ENCODE measurements at places on chromosomes 11 and 22.

GRCh38 chr11:120106354-120107150 is 31.4 kb downstream of the TRIM29 start:
- no peak for DNase-seq

- DNase-seq = no peak
Observed at GRCh38 chr11:126476266-126476924, 120.9 kb downstream of the ST3GAL4 start.

DNA sequence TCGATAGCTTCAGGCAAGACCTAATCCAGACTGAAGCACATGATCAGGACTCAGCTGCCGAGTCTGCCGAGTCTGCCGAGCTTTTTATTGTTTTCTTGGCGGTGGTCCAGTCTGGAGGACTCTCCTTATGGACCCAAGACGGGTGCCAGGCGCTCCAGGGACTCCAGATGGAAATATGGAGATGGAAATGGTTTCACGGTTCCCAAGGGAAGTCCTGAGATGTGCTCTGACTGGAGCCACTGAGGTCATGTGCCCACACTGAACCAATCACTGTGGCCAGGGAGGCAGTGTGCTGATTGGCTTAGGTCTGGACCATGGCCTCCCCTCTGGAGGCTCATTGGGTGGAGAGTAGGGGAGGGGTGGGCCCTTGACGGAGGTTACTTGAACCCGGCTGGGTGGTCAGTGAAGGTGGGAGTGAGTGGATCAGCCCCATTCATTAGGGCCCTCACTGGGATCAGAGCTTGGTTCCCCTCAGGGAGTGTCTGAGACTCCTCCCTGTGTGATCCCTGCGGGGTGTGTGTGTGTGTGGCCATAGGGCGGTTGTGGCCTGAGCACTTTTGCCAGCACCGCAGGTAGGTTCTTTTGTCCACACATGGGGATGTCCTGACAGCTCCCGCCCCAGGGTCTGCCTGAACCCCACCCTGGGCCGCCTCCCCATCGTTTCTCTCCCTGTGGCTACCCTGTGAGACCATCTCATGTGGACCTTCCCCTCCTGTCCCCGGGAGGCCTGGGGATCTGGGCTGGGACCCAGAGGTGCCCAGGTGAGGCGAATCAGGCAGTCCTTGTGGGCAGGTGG is 14.0 kb downstream of the RPS6KA4 start:
- no peak for DNase-seq

DNA sequence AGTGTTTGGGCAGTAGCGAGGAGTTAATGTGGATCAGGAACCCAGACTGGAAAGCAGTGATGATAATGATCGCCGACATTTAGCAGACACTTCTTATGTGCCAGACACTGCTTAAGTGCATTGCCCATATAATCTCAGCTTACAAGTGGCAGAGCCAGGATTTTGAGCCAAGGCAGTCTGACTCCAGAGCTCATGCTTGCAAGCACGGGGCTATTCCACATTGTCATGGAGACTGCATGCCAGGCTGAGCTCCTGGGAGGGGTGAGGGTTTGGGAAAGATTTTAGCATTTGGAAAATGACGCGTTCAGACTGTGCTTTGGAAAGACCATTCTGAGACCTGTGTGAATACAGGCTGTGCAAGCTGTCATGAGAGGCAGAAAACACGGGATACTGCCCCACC is 302.7 kb downstream of the DDX10 start:
- DNase-seq = no peak

GRCh38 chr11:75792997-75793800 is 21.8 kb upstream of the UVRAG start:
- DNase-seq = no peak

- DNase-seq = no peak
Observed at GRCh38 chr22:22558071-22558971, 744 bp downstream of the PRAME start.

GRCh38 chr11:106242718-106243415 is 165.4 kb downstream of the AASDHPPT start:
- no peak for DNase-seq

DNA sequence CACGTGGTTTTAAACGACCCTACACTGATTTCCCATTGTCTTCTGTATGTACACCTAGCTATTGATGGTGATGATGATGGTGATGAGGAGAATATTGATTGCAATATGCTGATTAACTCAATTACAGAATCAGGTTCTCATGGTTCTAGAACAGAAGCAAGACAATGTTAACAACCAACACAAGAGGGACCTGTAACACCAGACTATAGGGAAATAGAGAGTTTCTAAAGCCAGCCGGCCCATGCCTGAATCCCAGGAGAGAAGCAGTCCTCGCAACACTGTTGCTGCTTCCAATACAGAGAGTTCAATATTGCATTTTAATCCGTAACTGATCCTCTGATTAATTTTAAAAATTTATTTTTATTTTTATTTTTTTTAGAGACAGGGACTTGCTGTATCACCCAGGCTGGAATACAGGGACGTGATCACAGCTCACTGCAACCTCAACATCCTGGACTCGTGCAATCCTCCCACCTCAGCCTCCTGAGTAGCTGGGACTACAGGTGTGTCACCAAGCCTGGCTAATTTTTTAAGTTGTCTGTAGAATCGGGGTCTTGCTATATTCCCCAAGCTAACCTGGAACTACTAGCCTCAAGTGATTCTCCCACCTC is 22.2 kb upstream of the UBASH3B start:
- DNase-seq = no peak

DNA sequence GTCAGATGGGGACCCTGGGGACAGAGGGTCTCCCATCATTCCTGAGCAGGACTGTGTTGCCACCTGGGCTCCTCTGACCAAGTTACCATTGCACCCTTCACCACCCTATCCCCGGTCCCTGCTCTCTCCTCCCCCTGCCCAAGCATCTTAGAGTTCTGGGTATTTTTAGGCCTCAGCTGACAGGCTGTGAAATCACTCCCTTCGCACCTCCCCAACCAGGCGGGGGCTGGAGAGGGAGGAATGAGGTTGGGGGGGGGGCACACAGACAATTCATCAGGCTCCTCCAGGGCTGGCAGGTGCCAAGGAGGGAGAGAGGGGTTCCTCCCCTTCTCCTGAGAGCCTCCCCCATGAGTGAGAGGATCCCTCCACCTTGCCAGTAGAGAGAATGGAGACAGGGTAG is 9.0 kb downstream of the SYT7 start:
- DNase-seq = no peak

DNA sequence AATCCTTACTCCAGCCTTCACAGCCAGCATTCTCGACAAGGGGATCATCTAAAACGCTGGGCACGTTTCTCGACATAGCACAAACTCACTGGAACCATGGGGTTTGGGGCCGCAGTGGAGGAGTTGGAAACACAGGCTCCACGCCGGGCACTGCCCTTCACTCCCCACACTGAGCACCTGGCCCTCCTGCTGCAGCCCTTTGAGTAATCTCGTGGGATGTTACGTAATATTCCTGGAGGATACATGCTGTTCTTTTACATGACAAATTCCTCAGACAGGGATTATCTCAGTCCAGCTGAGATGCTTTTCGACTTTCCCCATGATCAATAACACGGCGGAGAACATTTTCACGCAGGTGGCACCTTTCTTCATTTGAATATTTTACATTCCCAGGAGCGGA is 408.0 kb downstream of the SHANK2 start:
- DNase-seq = no peak

DNA sequence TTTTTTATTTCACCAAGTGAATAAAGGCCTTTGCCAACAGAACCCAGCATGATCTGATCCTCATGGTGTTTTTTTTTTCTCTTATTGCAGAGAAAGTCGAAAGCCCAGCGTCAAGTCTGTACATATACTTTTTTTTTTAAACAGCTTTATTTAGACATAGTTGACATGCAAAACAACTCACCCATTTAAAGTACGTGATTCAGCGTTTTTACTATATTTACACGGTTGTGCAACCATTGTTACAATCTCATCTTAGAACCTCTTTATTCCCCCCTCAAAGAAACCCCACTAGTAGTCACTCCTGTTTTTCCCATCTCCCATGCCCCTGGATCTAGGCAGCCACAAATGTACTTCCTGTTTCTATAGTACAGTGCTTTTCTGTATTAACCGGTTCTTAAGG is 20.6 kb upstream of the AP1B1 start:
- DNase-seq = no peak

- no peak for DNase-seq
Observed at GRCh38 chr11:120179057-120179672, 31.7 kb upstream of the OAF start.

GRCh38 chr11:69862797-69863543 is 43.8 kb upstream of the FGF3 start:
- DNase-seq = no peak

GRCh38 chr11:36215693-36216060 is 73.5 kb downstream of the COMMD9 start:
- no peak for DNase-seq

DNA sequence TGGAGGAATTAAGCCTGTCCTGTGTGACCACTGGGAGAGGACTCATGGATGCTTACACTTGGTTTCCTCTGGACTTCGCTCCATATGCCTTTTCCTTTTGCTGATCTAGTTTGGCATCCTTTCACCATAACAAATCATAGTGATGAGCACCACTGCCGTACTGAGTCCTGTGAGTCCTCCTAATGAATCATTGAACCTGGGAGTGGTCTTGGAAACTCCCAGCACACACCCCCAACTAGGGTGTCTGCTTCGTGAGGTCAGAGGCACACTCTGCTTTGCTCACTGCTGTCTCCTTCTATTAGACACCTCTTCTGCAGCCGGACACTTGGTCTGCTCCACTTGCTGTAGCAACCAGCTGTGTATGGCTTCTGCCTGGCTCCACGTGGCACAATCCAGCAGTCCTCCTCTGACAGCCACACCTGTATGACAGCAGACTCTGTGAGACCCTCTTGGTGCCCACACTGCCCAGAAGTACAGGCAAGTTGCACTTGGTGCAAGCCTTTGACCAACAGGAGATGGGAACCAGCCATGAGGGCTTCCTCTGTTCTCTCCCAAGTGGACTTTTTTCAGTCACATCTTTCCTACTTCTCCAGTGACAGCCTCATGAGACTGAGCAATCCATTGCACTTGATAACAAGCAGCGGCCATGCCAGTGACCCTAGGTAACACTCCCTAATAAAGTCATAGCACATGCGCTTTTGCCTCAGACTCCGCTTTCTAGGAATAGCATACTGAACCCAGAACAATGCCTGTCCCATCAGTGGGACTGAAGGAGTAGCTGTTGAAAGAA is 65.0 kb upstream of the HMGXB4 start:
- DNase-seq = no peak

- no peak for DNase-seq
Observed at GRCh38 chr22:22871536-22872278, 15.9 kb upstream of the IGLL5 start.

GRCh38 chr11:47847892-47848699 is at the start of gene NUP160:
TSS of gene NUP160 (minus strand) at chr11:47848350. CDS start at chr11:47848318, 32 bp downstream.
- peak; percentile 86 for DNase-seq

- no peak for DNase-seq
Observed at GRCh38 chr11:2378527-2379210, 1.6 kb downstream of the CD81 start.

DNA sequence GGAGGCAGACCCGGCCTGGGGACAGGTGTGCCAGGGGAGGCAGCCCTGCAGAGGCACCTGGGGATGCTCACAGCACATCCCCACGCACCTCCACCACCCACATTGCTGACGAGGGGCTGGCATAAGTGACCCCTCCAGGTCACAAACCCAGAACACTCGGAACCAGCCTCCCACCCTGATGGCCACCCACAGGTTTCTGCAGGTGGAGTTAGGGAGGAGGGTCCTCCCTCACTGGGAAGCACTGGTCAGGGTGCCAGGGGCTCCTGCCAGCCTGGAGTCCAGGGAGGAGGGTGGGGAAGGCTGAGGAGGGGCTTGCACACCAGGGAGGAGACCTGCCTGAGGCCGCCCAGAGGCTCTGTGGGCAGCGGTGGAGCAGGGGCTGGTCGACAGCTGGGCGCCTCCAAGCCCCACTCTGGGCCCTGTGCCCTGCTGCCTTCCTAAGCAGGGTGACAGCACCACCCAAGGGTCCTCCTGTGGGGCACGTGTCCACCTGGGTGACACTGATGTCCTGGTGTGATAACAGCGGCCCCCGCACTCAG is 51.0 kb upstream of the CARS1 start:
- no peak for DNase-seq

GRCh38 chr11:74725701-74726100 is 5.5 kb downstream of the CHRDL2 start:
- no peak for DNase-seq

DNA sequence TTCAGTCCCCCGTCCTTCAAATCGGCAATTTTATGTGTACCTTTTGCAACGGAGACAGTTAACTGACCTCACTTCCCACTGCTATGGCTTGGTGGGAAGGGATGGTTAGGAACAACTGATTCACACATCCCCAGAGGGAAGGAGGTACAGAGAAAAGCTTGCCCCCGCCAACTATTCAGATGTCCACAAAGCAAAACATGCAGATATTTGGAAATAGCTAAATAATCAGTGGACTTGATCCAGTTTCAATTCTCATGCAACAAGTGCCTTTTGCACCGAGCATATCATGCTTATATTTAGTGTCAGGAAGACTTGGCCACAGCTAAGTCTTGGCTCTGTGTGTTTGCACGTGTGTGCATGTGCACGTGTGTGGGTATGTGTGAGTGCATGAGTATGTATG is 144.6 kb downstream of the SNX19 start:
- no peak for DNase-seq

DNA sequence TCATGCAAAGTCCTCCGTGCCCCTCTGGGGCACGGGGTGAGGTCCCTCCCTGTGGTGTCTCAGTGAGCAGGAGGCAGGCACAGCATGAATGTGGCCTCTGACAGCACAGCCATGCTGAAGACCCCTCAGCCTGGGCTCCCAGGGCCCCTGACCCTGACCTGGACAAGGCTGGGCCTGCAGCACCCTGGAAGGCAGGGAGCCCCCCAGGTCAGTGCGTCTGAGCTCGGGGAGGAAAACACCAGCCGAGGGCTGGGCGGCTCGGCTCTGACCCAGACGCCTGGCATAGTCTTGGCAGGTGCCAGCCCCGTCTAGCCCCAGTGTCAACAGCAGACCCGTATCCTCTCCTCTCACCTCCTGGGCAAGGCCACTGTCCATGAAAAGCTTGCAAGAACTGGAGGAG is 1276.6 kb downstream of the BRD1 start:
- no peak for DNase-seq

GRCh38 chr11:17036666-17037658 is 22.7 kb upstream of the PLEKHA7 start:
- DNase-seq = no peak

- no peak for DNase-seq
Observed at GRCh38 chr22:43331069-43331451, 12.1 kb downstream of the SCUBE1 start.

DNA sequence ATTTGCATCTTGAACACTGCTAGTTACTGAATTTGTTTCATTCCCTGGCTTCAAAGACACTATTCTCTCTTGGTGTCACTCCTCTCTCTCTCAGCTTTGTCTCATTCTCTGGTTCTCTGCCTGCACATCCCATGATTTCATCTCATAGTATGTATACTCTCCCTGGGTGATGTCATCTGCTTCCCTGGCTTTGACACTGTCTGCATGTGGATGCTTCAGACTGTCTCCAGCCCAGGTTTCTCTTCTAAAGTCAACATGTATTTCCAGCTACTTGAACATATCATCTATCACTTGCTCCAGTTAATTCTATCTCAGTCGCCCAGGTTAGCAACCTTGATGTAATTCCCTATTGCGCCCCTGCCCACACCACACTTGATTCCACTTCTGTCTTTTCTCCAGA is 9.3 kb upstream of the ACAT1 start:
- no peak for DNase-seq
